ENCODE measurements at places on chromosomes 5 and 9.

- DNase-seq = no peak
Measured at GRCh38 chr9:14400658-14400995, 86.7 kb upstream of the NFIB start.

DNA sequence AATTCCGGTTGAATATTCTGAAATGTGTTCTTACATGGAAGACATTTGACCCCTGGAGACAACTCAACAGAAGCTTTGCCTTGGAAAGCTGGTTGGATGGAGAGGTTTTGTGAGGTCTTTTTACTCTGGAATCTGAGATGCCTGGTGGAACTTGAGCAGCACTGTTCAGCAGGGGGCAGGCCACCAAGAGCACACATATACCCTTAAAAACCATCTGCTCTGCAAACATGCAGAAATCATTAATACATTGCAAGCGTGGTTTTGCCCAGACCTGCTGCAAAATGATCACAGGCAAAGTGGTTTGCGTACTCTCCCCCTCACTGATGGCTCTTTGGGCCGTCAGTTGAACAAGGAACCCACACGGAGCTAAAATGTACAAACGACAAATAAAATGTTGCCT is 32.8 kb upstream of the DAP start:
- no peak for DNase-seq

DNA sequence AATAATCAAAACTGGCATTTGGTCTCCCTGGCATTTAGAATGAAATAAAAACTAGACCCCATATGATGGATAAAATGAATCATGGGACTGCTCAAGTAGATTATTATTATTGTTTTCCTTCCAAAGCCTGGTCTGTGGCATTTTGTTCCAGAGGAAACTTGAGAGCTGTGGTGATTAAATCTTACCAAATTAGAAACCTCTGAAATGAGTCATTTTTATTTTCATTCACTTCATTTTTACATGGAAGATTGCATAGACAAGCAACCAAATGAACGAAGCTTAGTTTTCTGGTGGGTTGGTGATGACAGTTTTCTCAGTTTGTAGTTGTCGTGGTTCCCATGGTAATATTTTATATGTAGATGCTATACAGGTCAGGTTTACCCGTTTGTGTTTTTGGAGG is 23.4 kb downstream of the PAM start:
- DNase-seq = no peak

DNA sequence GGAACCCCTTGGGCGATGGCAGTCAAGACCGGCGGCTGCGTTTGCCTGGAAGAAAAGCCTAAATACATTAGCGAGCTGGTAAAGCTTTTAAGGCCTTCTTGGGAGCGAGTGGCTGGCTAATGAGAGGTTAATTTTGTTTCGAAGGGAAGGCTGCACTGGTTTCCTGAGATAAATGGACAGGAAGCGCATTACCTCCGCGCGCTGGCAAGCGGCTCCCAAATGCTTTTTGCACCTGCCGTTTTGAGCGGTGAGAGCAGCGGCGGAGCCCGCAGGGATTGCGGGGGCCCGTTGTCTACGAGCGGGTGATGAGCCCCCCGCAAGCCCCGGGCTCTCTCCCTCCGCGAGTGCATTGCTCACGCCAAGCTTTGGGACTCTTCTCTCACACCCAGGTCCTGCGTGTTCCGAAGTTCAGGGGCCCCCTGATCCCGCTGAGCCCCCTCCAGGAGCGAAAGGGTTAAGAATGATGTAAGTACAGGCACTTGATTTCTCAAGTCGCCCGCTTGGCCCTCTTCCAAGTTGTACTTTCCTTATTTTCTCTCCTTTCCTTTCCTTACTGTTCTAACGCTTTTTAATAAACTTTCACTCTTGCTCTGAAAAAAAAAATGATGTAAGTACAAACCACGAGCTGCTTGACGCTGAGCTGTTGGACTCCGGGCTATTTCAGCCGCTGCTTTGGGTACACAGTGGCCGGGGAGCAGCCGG is 3.1 kb upstream of the RGMB start:
- DNase-seq = no peak
